ENCODE measurements at places on chromosomes 4 and X. TPM values are rescaled to one million over a fixed set of nuclear protein-coding genes. Genes with fewer than 3 reads are reported as not detected.

Gene ACOX3
- 25.5 TPM for total RNA-seq

Gene ARSJ
- 1.7 TPM for total RNA-seq

Gene MMRN1
- 0.20 TPM for total RNA-seq

Gene MAGED4
- total RNA-seq, result 0.30 TPM

Gene CTAG2
- total RNA-seq, result not detected

Gene GSTCD
- 3.6 TPM for total RNA-seq

Gene MAOA
- 152 TPM for total RNA-seq

Gene ASB12
- total RNA-seq, result 2.2 TPM

Gene UGT2B15
- not detected for total RNA-seq

Gene INTS6L
- total RNA-seq, result 3.4 TPM

Gene RAPGEF2
- 68.8 TPM for total RNA-seq

Gene G3BP2
- total RNA-seq, result 94.3 TPM

Gene CYBB
- total RNA-seq, result 106 TPM

Gene BANK1
- total RNA-seq, result 0.57 TPM

Gene HSD17B10
- 96.1 TPM for total RNA-seq

Gene MAGEA2B
- not detected for total RNA-seq

Gene CD38
- 3.7 TPM for total RNA-seq

Gene CLIC2
- 10.6 TPM for total RNA-seq

Gene STPG2
- 0.28 TPM for total RNA-seq

Gene SMR3B
- not detected for total RNA-seq

Gene SSX7
- not detected for total RNA-seq

Gene EREG
- total RNA-seq, result 4.0 TPM

Gene GDPD2
- not detected for total RNA-seq

Gene GLRA2
- total RNA-seq, result not detected

Gene SFRP2
- total RNA-seq, result 0.97 TPM

Gene MAGEC1
- not detected for total RNA-seq

Gene TRPC5OS
- total RNA-seq, result not detected

Gene MAGEA12
- not detected for total RNA-seq

Gene CXCL13
- total RNA-seq, result not detected

Measured in heart right ventricle (tissue), 16 donors.